ENCODE measurements at places on chromosomes 12 and 14. TPM values are rescaled to one million over a fixed set of nuclear protein-coding genes. Genes with fewer than 3 reads are reported as not detected.

SLC4A8 gene
- 0.12 TPM for polyA plus RNA-seq

CLEC4C gene
- not detected for polyA plus RNA-seq

TAS2R42 gene
- not detected for polyA plus RNA-seq

DNA sequence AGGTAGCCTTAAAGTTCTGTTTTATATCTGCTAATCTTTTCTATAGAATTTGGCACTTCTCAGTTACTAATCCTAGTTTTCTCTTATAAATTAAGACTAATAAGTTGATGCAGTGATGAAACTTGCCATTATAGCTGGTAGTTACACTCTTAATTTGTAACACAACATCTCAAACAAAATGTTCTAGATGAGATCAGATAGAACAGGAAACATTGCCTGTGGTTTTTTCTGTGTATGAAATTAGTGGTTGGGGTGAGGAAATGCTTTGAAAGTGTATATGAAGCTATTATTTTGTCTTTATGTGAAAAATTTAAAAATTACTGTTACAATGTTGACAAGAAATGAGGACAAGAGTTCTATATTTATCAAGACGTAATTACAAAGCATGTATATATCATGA lies 91.9 kb downstream of the PCNX1 start:
- DNase-seq, result no peak

GRCh38 chr12:132319359-132319950 lies 9.9 kb downstream of the GALNT9 start:
- DNase-seq, result no peak

- DNase-seq, result no peak
Measured at GRCh38 chr12:4388662-4389061, 9.2 kb upstream of the FGF23 start.

GRCh38 chr14:26595926-26596542 lies 1.8 kb downstream of the NOVA1 start:
- DNase-seq, result no peak

DNA sequence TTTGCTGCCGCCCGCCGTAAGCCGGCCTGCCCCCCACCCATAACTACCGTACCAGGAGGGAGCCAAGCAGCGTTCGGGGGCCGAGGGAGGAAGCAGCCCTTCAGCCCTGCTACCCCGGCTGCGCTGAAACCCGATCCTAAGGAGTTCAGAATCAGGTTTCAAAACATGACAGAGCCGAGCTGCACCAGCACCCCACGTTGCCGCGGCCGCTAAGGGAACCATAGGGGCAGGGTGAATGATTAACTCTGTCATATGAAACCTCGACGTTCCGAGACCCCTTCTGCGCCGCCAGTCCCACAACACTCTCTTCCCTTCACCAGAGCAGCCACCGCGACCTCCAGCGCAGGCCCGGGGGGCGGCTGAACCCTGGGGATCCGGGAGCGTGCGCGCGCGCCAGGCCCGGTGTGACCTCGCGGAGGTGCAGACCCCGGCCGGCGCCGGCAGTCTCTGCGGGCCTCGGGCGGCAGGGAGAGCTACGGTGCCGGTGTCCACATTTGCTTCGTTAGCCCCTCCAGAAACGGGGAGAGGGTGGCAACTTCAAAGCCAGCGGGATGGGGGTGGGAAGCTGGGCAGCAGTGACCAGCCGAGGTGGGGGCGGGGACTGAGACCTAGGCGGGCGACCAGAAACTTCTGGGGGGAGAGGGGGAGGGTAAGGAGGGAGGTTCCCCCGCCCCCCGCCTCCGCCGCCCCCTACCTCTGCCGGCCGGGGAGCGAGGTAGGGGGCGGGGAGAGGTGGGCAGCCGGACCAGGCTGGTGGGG lies 1.6 kb downstream of the SIX4 start:
- peak; percentile 17 for DNase-seq

DNA sequence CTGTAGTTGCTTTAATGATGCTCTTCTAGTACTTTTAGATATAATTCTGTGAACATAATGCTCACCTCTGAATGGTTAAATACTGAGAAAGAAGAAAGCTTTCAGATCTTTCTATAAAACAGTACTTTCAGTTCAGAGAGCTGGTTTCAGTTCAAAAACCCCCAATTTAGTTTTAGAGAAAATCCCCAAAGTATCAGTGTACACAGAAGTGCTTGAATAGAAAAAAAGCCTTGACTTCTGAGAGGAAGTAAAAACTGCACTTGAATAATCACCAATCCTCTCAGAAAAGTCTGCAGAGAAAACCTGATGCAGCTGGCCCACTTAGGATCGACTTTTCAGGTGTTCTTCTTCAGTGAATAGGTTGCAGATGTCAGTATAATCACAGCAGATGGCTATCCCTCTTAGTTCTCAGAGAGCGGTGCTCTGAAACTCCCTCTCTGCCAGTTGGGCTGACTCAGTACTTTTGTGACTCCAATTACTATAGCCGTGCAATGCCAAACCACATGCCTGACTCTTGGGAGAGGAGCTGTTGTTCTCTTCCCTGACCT lies 616.3 kb downstream of the LRFN5 start:
- DNase-seq, result peak; percentile 9

DNA sequence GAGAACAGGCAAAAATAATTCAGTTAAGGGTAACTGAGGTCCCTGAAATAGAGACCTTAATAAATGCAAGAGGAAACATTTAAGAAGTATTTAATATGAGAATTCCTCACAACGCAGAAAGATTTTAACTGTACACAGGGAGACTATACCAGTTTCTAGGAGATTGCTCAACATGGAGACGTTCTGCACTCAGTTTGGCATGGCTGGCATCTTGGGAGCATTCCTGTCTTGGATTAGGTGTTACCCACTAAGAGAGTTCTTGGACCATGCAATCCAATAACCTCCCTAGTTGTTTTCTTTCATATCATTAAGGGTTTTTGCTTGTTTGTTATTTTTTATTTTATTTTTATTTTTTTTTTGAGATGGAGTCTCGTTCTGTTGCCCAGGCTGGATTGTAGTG lies 302.4 kb downstream of the NELL2 start:
- no peak for DNase-seq

GRCh38 chr12:118743896-118744700 lies 237.2 kb upstream of the SRRM4 start:
- DNase-seq, result no peak

DNA sequence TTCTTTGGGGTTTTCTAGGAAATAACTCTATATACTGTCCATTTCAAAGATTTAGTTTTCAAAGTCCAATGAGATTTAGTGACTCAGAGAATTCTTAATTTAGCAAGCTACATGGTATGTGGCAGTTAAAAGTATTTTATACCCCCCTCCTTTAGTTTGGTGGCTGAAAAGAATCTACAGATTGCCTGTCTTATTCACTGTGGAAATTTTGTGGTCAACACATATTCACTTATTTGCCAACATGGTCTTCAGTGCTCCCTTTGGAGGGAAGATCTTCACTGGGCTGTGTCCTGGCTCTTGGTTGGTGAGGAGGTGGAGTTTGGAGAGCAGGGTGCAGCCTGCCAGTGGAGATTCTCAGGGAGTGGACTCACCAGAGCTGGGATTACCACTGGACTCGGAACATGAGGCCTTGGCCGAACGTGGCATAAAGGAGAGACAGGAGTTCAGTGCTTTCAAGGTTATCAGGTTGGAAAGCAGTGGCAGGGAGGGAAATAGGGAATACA lies 39.8 kb downstream of the SAMD4A start:
- DNase-seq, result peak; percentile 58

DNA sequence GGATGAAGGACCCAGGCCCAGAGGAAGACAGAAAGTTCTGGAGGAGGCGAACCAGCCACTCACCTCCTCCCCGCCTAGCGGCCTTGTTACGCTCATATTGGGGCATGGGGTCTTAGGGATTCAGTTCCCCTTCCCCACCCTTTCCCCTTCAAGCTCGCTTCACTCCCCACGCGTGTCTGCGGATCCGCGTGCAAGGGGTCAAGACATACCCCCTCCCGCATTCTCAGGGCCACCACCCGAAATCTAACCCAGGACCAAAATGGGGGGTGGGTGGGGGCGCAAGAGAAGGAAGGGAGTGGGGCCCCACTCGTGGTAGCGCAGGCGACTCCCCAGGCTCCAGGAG lies 584 bp upstream of the RFX4 start:
- no peak for DNase-seq

- no peak for DNase-seq
Measured at GRCh38 chr14:105140581-105140980, 28.0 kb downstream of the JAG2 start.

- no peak for DNase-seq
Measured at GRCh38 chr12:2382370-2383155, 329.8 kb downstream of the CACNA1C start.

DNA sequence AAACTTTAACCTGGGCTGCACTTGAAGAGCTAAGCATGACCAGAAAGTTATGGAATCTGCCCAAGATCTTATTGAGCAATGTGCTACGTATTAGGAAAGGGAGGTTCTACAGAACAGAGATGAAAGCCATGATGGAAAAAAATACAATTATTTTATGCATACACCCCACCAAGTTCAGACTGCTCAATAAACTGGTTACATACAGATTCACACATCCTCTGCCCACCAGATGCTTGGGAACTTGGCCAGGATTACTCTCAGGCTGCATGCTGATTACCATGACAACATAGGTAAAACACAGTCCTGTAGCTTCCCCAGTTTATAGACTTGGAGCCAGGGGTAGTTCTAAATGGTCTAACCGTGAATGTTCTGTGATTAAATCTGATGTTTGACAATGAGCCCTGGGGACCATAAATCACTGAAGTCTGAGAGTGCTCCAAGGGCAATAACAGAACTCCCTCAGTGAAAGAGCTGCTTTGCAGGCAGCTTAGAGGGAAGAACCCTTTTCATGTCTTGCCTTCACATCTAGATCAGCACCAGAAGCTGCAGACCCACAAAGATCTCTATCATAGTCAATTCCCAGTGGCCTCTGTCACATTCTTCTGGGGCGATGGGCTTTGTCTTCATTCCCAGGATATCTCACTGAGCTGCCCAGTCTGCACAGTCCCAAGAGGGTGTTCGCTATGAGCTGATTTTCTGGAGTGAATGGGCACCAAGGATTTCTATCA lies 232.2 kb downstream of the EMP1 start:
- DNase-seq, result no peak

Measured in heart right ventricle (tissue), 16 donors.